ENCODE measurements at places on chromosomes 6 and 20. TPM values are rescaled to one million over a fixed set of nuclear protein-coding genes. Genes with fewer than 3 reads are reported as not detected.

GPR6 gene
- not detected for polyA plus RNA-seq

SIM1 gene
- polyA plus RNA-seq, result 2.1 TPM

HRH3 gene
- polyA plus RNA-seq, result 1.3 TPM

ADISSP gene
- 19.4 TPM for polyA plus RNA-seq

TRIM15 gene
- not detected for polyA plus RNA-seq

TRMT6 gene
- polyA plus RNA-seq, result 12.1 TPM

CRISP3 gene
- 0.30 TPM for polyA plus RNA-seq

ADGRB3 gene
- polyA plus RNA-seq, result 1.5 TPM

CGA gene
- polyA plus RNA-seq, result 3.4 TPM

BPIFB4 gene
- 0.29 TPM for polyA plus RNA-seq
